ENCODE measurements at places on chromosomes 5 and 9.

DNA sequence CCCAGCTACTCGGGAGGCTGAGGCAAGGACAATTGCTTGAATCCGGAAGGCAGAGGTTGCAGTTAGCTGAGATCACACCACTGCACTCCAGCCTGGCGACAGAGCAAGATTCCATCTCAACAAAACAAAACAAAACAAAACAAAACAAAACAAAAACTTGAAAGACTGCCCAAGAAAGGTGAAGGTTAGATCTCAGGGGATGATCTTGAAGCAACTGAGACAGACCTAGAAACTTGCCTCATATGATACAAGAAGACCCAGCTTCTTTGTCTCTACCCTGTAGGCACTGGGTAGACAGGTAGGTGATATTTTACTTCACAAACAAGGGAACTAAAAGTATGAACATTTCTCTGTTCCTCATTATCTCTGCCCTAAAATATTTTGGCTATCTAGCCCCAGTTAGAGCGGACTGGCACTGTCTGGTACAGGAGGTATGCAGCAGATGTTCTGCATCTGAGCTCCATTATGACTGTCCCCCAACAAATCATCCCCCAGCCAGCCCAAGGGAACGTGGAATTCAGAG, 26.3 kb upstream of the SHOC1 start:
- DNase-seq, result no peak

- no peak for DNase-seq
Measured at GRCh38 chr5:167665841-167666375, 625.5 kb upstream of the WWC1 start.

DNA sequence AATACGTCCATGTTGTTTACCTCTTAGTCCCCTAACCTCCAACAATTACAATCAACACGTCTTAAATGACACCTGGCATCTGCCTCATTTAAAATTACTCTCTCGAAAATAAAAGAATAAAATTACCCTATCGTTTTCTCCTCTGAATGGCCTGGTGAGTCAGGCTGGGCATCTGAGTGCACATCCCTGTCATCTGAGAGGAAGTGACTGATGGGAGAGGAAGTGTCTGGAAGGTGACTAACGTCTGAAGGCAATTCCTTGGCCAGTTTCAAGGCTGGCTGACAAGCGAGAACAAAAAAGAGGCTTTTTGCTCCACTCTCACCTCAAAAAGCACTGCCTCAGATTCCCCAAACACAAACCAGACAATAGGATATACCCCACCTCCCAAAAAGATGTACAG, 57.7 kb downstream of the MAPKAP1 start:
- no peak for DNase-seq

DNA sequence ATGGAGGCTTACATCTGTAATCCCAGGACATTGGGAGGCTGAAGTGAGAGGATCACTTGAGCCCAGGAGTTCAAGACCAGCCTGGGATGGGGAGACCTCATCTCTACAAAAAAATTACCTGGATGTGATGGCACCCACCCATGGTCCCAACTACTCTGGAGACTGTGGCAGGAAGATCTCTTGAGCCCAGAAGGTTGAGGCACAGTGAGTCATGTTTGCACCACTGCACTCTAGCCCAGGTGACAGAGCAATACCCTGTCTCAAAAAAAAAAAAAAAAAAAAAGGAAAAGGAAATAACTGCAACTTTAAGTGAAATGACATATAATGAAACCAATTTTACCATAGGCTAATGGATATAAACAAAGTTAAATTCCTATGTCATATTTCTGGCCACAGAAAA, 152.1 kb upstream of the DHFR start:
- no peak for DNase-seq

Measured in stimulated activated CD8-positive, alpha-beta memory T cell treated with anti-CD3 and anti-CD28 coated beads, Interleukin-2, amount 100 ng/mL, for 48 hours (primary cell).